NCI-H1436 (cell line): ENCODE measurements at places on chromosomes 6 and 20.
A peak's percentile ranks its signal among the peaks of the same experiment; 100 is the strongest.

DNA sequence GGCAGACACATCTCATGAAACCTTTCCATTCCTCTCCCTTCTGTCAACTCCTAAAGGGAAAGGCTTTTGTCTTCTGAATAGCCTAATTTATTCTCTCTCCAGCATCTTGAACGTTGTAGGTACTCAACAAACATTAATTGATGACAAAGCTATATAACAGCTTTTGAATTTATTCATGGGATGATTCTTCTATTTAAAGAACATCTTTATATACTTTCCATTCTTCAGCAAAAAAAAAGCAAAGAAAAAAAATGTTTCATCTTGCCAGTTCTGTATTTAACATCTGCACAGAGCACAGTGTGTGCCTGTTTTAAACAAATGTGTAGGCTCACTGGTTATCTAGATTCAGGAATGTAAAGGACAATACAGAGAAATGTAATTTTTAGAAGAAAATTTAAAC, 648.7 kb downstream of the KIF16B start:
- DNase-seq, result no peak

GRCh38 chr6:28802417-28803336, 121.1 kb downstream of the TRIM27 start:
- DNase-seq, result no peak

DNA sequence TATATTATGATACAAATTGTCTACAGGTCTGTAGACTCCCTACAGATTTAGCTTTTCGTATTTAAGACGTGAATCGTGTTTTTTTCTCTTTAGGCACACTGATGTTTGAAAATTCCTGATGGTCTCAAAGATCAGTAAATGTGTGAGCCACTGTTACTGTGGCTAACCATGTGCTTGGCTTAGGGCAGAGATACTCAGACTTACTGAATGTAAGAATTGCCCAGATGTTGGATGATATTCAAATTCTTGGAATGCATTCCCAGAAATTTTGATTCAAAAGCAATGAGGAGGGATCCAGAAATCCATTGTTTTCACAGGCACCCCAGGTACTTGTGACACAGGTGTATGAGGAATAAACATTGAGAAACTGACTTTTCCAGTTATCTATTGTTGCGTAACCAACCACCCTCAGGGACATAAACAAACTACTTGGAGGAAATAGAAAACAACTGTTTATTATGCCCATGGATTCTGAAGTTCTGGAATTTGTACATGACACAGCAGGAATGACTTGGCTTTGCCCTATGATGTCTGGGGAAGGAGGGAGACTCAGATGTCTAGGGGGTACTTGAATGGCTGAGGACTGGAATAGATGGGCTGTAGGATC, 339.6 kb upstream of the CITED2 start:
- DNase-seq, result no peak

DNA sequence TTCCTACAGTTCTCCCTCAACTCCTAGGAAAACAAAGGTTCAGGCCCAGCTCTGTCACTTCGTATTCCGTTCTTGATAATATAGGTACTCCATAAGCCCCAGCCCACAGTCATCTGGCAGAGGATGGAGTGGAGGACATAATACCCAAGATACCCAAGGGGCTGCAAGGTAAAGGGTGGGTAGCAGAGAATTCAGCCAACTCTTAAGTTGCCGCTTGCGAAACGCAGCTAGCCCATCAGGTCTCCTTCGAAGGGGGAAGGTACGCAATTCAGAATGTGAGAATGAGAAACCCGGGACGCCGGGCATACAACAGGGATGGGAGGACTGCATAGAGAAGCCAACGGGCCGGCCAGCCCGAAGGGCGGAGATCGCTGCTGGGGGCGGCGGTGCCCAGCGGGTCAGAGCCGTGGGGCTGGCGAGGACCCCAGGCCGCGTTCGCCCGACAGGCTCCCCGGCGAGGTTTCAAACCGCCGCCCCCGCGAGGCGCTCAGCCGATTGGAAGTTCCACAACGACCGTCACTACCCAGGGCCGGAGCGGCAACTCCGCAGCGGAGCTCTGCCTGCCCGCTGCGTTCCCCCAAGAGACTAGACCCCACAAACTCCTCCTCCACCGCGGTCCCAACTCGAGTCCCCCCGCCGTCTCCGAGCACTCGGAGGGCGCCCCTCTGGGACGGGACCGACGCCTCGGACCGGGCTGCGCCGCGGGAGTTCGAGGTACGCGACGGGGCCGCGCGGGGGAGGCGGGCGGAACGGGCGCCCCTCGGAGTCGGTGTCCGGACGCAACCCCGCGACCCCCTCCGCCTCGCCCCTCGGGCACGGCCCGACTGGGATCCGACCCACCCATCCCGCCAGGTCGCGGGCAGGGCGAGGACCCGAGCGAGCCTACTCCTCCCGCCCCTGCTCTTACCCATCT, 911 bp downstream of the CDK19 start:
- DNase-seq, result peak; percentile 37

DNA sequence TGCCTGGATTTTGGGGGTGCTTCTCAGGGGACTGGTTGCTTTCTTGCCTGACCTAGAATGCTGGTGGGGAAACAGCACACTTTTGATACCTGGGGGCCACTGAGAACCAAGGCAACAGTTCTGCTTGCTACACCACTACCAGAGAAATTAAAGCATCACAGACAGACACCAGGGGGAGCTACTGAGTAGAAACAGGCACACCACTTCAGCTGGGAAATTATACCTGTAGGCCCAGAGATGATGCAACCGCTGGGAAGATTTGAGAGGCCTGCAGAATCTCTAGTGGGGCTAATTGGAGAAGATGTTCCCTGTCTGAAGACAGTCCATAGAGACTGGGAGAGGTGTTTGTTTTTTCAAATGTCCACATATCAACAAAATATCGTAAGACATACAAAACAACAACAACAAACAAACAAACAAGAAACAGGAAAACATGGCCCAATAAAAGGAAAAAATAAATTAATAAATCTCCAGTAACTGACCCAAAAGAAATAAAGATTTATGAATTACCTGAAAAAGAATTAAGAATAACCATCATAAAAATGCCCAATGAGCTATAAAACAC, 129.4 kb upstream of the RIN2 start:
- peak; percentile 44 for DNase-seq

- DNase-seq, result no peak
These were observed 26.7 kb downstream of the SERPINB9 start for GRCh38 chr6:2876210-2877056.

DNA sequence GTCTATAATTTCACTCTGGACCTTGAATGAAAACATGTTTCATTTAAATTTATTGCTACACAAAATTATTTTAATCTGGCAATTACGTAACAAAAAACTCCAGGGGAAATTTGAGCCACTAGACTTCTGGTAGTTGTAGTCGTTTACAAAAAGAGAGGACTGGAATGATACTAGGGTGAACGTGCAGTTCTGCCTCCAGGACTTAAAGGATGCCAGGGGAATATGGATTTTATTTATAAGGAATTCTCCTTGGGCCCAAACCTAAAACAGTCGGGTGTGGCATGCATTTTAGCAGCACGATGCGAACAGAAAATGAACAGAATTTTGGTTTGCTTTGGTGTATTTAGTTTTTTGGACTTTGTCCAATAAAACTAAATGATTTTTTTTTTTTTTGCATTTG, 76.9 kb downstream of the PRL start:
- no peak for DNase-seq

DNA sequence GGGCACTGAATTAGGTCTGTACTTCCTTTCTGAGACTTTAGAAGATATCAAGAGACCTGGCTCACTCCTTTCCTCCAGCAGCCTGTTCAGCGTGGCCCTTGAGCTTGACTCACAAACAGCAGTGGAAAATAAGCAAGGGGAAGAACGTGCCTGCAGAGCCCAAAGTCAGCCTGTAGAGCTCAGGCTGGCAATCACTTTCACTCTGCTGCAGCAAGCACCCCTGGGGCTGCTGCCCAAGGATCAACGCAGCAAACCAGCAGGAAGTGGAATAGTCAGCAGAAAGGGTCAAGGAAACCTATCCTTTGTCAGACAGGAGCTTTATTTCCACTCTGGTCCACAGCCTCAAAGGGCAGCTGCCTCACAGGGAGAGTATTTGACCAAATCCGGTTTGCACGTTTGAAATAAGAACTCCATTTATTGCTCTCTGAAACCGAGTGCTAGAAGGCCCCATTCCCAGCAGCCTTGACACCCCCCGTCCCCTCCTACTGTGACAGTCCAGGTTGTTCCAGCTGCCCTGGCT, 77.4 kb downstream of the PRDM1 start:
- no peak for DNase-seq

GRCh38 chr6:82909551-82909950, 156.1 kb downstream of the UBE3D start:
- no peak for DNase-seq

GRCh38 chr20:19646963-19647362, 111.1 kb upstream of the RIN2 start:
- DNase-seq, result no peak

GRCh38 chr6:119536666-119537065, 187.1 kb upstream of the MAN1A1 start:
- DNase-seq, result no peak

DNA sequence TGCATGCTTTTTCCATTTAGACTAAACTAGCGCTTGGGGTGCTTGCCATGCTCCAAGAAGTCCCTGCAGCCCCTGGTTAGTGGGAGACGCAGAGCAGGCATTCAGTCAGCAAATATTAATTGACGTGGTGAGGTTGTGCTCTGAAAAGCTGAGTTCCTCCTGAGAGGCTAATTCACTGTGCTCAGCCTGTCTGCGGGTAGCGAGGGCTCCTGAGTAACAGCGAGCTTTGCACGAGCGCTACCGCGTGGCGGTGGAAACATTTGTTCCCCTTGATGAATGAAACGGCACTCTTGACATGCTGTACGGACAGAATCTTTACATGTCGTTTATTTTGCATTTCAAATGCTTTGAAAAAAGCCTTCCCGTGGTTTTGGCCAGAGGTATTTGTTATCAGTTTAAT, 170.6 kb upstream of the AGPAT4 start:
- DNase-seq, result peak; percentile 81

DNA sequence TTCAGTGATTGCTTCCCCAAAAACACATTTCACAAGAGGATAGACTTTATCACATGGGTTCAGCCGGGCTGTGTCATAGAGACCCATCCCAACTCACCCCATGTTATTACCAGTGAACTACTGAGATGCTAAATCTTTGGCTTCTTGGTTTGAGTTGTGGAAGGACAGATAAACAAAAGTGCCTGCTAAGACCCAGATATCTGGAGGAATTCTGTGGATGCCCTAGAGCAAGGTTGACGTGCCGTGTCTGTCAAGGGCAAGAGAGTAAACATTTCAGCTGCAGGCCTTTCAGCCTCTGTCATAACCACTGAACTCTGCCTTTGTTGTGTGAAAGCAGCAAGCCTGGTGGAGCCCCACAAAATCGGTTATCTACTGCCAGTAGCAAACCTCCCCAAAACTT, 11.2 kb upstream of the THBD start:
- no peak for DNase-seq

- DNase-seq, result peak; percentile 92
These were observed 143.7 kb upstream of the PTPN1 start for GRCh38 chr20:50366270-50367103.
